SJSA1 (cell line): ENCODE measurements at places on chromosomes 1 and 21. TPM values are rescaled to one million over a fixed set of nuclear protein-coding genes. Genes with fewer than 3 reads are reported as not detected.

- peaks cover 4% of the 10 kb centered on the region; the same call in 1 of the 2 replicates for H3K4me1 ChIP-seq
- no peak overlapping the region for H3K4me3 ChIP-seq
- no peak for DNase-seq
- H3K27me3 ChIP-seq: no peaks in the 10 kb centered on the region
These were observed 37.6 kb downstream of the UBE2U start for GRCh38 chr1:64241069-64241468.

The TBX19 gene
- total RNA-seq: 0.47 and 1.4 TPM in 2 replicates

DNA sequence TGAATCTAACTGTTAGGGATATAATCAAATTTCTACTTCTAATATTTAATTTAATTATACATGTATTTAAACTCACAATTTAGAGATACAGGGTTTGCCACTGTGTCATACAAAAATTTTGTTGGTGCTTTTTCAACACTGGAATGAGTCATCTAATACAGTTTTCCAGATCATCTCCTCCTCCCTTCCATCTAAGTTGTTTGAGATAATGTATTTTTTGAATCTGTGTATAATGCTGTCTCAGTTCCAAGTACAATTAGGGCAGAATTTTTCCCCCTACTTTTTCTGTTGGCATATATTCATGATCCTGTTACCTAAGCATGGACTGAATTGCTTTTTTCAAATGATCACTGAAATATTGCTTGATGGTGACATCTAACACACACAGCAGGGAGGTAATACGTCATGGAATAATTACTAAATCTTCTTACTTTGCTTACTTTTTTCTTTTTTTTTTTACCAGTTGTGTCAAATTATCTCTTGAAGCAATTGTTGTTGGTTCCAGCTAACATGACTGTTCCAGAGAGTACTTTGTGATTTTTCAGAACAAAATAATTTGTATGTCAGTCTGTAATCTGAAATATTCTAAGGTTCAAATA is 146.0 kb downstream of the MAGI3 start:
- peaks cover 57% of the 10 kb centered on the region for H3K4me1 ChIP-seq
- peak; percentile 43 for DNase-seq
- H3K27me3 ChIP-seq: no peaks in the 10 kb centered on the region
- no peak overlapping the region for H3K4me3 ChIP-seq
- peak overlapping the region; percentile 89 for H3K27ac ChIP-seq
- no peaks in the 10 kb centered on the region for H3K36me3 ChIP-seq

GRCh38 chr1:208787219-208787618 is 543.0 kb upstream of the PLXNA2 start:
- H3K4me1 ChIP-seq: no peaks in the 10 kb centered on the region
- no peaks in the 10 kb centered on the region for H3K36me3 ChIP-seq

GRCh38 chr1:53539711-53540603 is 80.8 kb downstream of the DMRTB1 start:
- no peaks in the 10 kb centered on the region for H3K36me3 ChIP-seq
- H3K4me1 ChIP-seq: peaks cover 14% of the 10 kb centered on the region
- no peak overlapping the region for H3K4me3 ChIP-seq
- H3K27ac ChIP-seq: no peak overlapping the region
- DNase-seq: no peak

The DHRS3 gene
- total RNA-seq: 0.76 and 0.88 TPM in 2 replicates

- no peak overlapping the region for H3K27ac ChIP-seq
These were observed 70.0 kb downstream of the PTGER3 start for GRCh38 chr1:70977575-70977974.

- no peak for DNase-seq
- no peaks in the 10 kb centered on the region for H3K36me3 ChIP-seq
- H3K4me3 ChIP-seq: no peak overlapping the region
These were observed 48.6 kb upstream of the PLA2G2C start for GRCh38 chr1:20234788-20235535.

The SERPINC1 gene
- total RNA-seq: 0.34 TPM in 1 of 2 replicates, not detected in the other

- H3K36me3 ChIP-seq: peaks cover 43% of the 10 kb centered on the region
- H3K27ac ChIP-seq: no peak overlapping the region
- H3K27me3 ChIP-seq: no peaks in the 10 kb centered on the region
- no peak for DNase-seq
- no peak overlapping the region for H3K4me3 ChIP-seq
- no peaks in the 10 kb centered on the region for H3K4me1 ChIP-seq
These were observed 10.4 kb downstream of the WRAP73 start for GRCh38 chr1:3639397-3639911.

- no peak for DNase-seq
- no peaks in the 10 kb centered on the region for H3K27me3 ChIP-seq
- H3K27ac ChIP-seq: no peak overlapping the region
- H3K4me3 ChIP-seq: no peak overlapping the region
- H3K4me1 ChIP-seq: no peaks in the 10 kb centered on the region
- H3K36me3 ChIP-seq: no peaks in the 10 kb centered on the region
These were observed 42.2 kb downstream of the BTF3L4 start for GRCh38 chr1:52098139-52098871.

The AGT gene
- total RNA-seq: not detected in 2 replicates

- H3K4me1 ChIP-seq: no peaks in the 10 kb centered on the region
- H3K36me3 ChIP-seq: no peaks in the 10 kb centered on the region
- no peak for DNase-seq
- H3K4me3 ChIP-seq: no peak overlapping the region
- H3K27ac ChIP-seq: no peak overlapping the region
These were observed 325.2 kb upstream of the NRIP1 start for GRCh38 chr21:15390049-15390448.

DNA sequence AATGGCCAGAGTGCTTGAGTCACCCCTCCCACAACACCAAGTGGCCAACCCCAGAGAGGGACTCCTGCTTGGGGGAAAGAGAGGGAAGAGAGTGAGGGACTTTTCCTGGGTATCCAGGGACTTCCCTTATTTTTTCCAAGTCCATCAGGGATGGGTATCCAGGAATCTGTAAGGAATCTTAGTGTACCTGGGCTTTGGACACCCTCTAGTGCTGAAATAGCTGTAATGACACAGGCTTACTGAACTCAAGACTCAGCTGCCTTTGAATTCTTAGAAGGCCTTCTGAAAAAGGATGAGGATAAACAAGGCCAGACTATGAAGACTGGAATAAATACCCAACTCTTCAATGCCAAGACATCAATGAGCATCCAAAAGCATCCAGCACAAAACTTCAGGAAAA is 12.0 kb downstream of the TSHB start:
- H3K36me3 ChIP-seq: no peaks in the 10 kb centered on the region
- DNase-seq: no peak
- H3K4me3 ChIP-seq: no peak overlapping the region
- H3K27ac ChIP-seq: no peak overlapping the region
- H3K4me1 ChIP-seq: peaks cover 5% of the 10 kb centered on the region; the same call in 1 of the 2 replicates
- no peaks in the 10 kb centered on the region for H3K27me3 ChIP-seq

The PRRX1 gene
- 1.2 and 1.6 TPM in 2 replicates for total RNA-seq

DNA sequence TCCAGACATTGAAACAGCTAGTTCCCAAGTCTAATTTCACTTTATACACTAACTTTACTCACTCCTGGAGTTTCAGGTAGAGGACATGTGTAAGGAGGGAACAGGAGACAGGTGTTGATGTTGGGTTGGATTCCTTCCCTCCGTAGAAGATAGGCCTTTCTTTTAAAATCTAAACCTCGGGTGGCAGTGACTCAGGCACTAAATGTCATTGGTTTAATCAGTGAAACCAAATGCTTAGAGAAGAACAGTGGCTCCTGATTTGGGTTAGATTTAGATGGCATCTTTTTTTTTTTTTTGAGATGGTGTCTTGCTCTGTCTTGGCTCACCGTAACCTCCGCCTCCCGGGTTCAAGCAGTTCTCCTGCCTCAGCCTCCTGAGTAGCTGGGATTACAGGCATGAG is 7.2 kb downstream of the CAP1 start:
- H3K27me3 ChIP-seq: no peaks in the 10 kb centered on the region
- H3K4me3 ChIP-seq: no peak overlapping the region
- peaks cover 20% of the 10 kb centered on the region for H3K4me1 ChIP-seq
- DNase-seq: no peak

DNA sequence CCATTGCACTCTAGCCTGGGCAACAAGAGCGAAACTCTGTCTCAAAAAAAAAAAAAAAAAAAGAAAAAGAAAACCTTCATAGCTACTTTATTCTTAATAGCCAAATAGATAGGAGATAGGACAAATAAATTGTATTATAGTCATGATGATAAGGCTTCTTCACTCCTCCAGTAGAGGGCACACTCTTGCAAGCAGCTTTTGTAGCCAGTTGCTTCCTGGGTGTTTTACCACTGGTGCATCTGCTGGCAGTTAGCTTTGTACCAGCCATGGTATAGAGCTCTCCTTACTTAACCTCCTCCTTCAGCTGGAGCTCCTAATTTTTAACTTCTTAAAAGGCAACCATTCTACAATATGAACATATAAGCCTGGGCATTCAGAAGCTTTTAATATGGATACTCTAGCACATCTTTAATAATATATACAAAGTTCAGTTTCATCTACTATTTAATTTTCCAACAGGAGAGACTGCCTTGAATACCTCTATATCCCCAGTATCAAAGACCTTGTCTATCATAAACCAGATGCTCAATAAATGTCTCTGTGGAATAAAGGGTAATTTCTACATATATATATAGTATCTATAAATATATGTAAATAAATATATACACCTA is 35.8 kb downstream of the EVI5 start:
- H3K27me3 ChIP-seq: no peaks in the 10 kb centered on the region
- H3K4me1 ChIP-seq: peaks cover 20% of the 10 kb centered on the region
- H3K27ac ChIP-seq: no peak overlapping the region
- DNase-seq: no peak

DNA sequence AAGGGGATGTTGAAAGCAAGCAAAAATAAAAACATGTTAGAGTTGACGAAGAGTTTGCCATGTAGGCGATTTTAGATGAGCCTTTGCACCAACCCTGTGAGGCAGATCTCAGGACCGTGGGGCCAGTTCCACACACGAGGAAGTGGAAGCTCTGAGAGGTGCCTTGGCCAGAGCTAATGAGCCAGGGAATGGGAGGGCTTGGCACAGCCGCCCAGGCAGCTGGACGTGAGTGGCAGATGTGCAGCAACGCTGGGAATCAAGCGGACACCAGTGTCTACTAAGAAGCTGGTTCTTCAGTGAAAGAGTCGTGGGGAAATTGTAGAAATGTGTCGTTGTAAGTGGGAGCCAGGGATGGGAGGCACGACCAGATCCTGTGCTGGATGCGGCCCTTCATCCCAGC is 58.9 kb upstream of the COL6A1 start:
- DNase-seq: no peak
- no peaks in the 10 kb centered on the region for H3K36me3 ChIP-seq
- no peak overlapping the region for H3K27ac ChIP-seq
- H3K27me3 ChIP-seq: no peaks in the 10 kb centered on the region
- H3K4me3 ChIP-seq: no peak overlapping the region

DNA sequence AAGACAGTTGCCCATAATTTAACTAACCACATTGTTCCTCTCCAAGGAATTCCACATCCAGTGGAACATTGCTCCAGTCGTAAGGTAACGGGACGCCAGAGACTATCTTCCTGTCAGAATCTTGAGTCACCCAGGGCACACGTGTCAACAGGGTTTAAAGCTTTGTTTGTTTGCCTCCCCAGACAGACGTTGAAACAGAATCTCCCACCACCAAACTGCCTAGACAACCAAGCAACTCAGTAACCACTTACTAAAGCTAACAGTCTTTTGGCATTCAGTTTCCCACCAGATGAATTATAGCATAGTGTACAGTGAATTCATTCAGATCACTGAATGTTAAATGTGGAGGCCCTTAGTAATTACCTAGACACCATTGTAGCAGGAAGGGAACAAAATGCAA is 439.5 kb downstream of the PLPP3 start:
- no peaks in the 10 kb centered on the region for H3K36me3 ChIP-seq
- peaks cover 6% of the 10 kb centered on the region for H3K4me1 ChIP-seq
- H3K4me3 ChIP-seq: no peak overlapping the region
- no peak overlapping the region for H3K27ac ChIP-seq
- DNase-seq: no peak

The CFHR4 gene
- not detected in 2 replicates for total RNA-seq

DNA sequence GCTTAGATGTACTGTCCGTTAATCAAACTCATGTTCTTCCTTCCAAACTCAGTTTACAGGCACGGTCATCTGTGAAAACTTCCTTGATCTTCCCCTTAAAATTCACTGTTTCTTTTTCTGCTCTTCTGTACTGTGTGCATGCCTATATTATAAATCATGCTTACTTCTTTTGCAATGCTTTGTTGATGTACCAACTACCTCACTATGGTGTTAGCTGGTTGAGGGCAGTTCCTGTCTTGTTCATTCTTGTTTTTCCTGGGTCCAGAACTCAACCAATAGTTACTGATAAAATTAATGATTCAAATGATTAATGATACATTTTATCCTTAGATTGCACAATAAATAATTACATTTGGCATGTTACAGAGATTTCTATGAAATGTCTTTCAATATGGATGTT is 163.8 kb downstream of the CHRM3 start:
- no peaks in the 10 kb centered on the region for H3K27me3 ChIP-seq
- no peaks in the 10 kb centered on the region; the same call in 1 of the 2 replicates for H3K36me3 ChIP-seq
- H3K27ac ChIP-seq: no peak overlapping the region
- no peaks in the 10 kb centered on the region for H3K4me1 ChIP-seq

The GJA8 gene
- not detected in 2 replicates for total RNA-seq

- no peak overlapping the region for H3K27ac ChIP-seq
- H3K4me3 ChIP-seq: no peak overlapping the region
- H3K36me3 ChIP-seq: no peaks in the 10 kb centered on the region
- no peak for DNase-seq
These were observed 1.8 kb upstream of the EXTL1 start for GRCh38 chr1:26019641-26020315.

The CD34 gene
- 0.11 and 0.44 TPM in 2 replicates for total RNA-seq

- H3K27ac ChIP-seq: no peak overlapping the region
- H3K27me3 ChIP-seq: no peaks in the 10 kb centered on the region
- H3K4me3 ChIP-seq: no peak overlapping the region
- no peak for DNase-seq
- no peaks in the 10 kb centered on the region for H3K4me1 ChIP-seq
These were observed 103.7 kb downstream of the HS2ST1 start for GRCh38 chr1:87017998-87018672.

The ADAM30 gene
- not detected in 2 replicates for total RNA-seq

GRCh38 chr1:53868565-53868964 is 21.0 kb downstream of the YIPF1 start:
- no peak for DNase-seq
- H3K36me3 ChIP-seq: peaks cover 27% of the 10 kb centered on the region

DNA sequence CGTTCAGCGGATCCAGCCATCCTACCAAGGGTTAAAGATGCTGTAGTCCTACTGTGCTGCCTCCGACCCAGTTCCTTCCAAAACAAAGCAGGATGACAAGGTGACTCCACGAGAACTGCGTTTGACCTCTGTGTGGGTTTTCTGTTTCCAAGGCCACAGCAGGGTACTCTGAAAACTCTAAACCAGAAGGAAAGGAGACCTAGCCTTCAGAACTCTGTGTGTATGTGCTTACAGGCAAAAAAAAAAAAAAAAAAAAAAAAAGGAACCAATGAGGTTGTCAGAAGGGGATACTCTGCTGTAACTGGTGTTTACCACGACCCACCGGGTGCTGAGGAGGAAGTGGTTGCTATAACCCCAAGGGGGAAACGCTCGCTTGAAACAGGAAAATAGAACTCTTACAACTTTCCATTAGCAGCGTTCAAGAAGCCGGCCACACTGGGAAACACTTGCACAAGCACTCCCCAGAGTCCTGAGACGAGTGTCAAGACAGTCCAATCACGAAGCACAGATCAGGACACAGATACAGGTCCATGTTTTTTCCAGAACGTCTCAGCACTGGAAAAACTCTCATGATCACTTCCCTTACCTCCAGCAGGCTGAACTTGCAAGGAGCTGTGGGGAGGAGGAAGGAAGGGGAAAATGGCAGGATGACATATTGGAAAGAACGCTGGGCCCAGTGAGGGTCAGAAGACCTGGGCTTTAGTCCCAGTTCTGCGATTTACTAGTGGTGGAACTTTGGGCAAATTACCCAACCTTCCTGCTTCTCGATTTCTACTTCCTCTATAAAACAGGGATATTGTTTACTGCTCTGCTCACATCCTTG is 64.0 kb downstream of the ITPKB start:
- no peaks in the 10 kb centered on the region for H3K27me3 ChIP-seq
- no peak for DNase-seq
- no peak overlapping the region for H3K4me3 ChIP-seq
- no peaks in the 10 kb centered on the region for H3K36me3 ChIP-seq
- peaks cover 31% of the 10 kb centered on the region for H3K4me1 ChIP-seq
